ENCODE measurements at places on chromosomes 3 and 15. TPM values are rescaled to one million over a fixed set of nuclear protein-coding genes. Genes with fewer than 3 reads are reported as not detected.

DNA sequence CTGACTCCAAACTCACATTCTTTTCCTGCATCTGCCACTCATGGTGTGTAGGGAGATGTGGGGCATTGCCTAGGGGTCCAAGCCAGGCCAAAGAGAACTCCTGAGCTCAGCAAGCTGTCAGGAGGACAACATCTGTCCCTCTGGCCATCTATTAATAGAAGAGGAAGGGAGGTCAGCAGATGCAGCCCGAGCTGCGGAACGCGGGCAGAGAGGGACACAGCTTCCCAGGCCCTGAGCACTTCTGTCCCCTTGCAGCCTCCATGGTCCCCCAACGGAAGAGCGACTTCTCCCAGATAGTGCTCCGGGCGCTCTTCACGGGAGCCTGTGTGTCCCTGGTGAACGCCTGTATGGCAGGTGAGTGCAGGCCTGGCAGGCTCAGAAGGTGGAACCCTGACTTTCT, 37.3 kb upstream of the PDE8A start:
- peaks cover 16% of the 10 kb centered on the region for H3K4me1 ChIP-seq
- no peak overlapping the region for H3K4me3 ChIP-seq

DNA sequence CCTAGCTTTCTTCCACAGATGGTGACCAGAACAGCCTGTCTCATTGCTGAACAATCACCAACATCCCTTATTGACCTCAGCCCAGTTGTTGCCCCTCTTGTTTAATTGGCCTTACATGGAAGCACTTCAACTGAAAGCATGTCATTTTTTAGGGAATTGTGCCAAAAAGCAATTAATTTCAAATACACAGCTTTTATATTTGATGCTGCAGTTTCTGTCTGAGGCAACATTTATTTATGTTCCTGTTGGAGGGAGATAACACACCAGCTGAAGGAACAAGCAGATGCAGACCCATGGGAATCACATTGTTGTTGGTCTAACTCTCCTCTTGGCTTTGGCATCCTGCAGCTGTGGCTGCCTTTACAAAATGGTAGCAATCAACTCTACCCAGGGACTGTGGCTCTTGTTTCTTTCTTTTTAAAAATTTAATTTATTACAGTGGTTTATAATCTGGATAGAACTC, 498.1 kb upstream of the RGMA start:
- no peak overlapping the region for H3K4me3 ChIP-seq
- H3K36me3 ChIP-seq = no peaks in the 10 kb centered on the region
- H3K27me3 ChIP-seq = no peaks in the 10 kb centered on the region
- H3K27ac ChIP-seq = no peak overlapping the region
- no peak for DNase-seq

DNA sequence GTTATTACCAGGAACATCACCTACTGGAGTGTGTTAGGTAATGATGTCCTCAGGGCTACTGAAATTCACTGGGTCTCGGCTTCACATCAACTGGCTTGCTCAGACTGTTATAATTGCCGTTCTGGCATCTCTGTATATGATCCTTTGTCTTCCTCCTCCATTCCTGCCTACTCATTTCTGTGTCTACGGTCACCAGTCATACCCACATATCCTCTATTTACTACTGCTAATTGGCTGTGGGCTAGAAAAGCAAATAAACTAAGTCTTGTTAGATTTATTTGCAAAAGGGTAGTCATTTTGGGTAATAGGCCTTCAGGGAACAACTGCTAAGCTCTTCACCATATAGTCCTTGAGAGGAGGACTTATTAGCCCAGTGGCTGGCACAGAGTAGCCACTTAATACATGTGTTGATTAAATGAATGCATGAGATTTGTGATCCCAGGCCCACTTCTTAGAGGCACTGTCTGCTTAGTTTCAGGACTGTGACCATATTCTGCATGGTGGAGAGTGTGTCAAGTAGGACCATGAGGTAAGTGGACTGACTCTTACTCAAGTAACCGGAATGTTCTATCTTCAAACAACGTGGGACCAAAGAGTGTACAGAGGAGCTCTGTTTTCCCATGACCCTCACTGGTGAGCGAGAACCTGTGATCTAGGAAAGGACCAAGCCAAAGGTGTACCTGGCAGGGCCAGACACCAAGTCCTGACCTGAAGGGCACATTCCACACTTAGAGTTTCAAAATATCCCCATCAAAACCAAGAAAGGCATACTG, 13.2 kb downstream of the ZDHHC3 start:
- no peaks in the 10 kb centered on the region for H3K36me3 ChIP-seq
- H3K27ac ChIP-seq = no peak overlapping the region
- H3K4me1 ChIP-seq = no peaks in the 10 kb centered on the region

DNA sequence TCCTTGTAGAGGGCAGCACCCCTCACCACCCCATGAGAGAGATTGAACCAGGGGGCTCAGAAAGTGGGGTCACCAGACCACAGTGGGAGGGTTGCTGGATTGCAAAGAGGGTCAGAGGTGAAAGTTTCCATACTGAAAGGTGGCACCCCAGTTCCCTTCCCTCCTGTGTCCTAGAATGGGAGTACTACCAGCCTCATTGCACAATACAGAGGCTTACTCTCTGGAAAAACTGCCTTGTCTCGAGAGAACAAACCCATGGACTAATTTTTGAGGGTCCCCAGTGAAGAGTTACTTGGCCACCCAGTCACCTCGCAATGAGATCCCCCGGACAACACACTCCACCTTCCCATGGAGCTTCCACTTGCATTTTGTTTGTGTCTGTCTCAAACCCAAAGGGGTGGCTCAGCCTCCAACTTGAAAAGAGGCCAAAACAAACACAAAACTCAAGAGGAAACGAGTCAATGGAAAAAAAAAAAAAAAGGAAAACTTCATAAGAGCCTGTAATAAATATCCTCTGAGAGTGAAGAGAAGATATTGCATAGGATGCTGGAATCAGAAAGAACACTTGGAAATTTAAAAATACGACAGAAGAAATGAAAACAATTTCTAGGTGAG, 18.6 kb downstream of the MESP2 start:
- no peak overlapping the region for H3K4me3 ChIP-seq
- no peak for DNase-seq
- no peaks in the 10 kb centered on the region for H3K27me3 ChIP-seq

DNA sequence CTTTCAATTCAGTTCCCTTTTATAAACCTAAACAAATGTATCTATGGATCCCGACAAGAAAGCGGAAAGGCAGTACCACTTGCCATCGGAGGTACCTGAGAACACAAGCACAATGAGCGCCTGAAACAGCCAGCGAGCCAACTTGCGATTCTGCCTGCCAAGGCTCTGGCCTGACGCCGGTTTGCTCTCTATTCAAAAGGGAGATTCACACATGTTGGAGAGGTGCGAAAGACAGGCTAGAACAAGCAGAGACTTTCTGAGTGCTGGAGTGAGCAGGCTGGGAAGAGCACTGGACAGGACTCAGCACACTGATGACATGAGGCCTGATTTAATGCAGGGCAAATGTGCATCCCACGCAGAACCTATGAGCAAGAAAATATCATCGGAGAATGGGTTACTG, 17.7 kb upstream of the PRR23E start:
- H3K36me3 ChIP-seq = no peaks in the 10 kb centered on the region
- H3K4me3 ChIP-seq = no peak overlapping the region
- H3K27me3 ChIP-seq = no peaks in the 10 kb centered on the region
- DNase-seq = no peak

DNA sequence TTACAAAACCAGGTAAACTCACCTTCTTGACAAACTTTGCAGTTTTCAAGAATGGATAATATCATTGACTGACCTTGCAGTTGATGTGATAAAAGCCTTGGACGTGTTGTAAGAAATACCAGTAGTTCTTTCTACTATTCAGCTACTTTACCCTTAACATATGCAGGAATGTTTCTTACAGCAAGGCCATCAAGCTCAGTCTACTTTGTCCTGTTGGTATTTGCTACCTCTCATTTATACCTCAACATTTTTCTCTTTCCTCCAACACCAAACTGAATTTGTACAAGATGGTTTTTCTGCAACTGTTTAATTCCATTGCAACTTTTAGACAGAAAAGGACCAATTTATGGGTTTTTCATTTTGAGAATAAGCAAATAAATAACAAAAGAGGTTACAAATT, 147.4 kb upstream of the BCHE start:
- no peak overlapping the region for H3K4me3 ChIP-seq
- no peaks in the 10 kb centered on the region for H3K27me3 ChIP-seq
- no peak for DNase-seq
- no peak overlapping the region for H3K27ac ChIP-seq
- no peaks in the 10 kb centered on the region for H3K36me3 ChIP-seq

GRCh38 chr15:33888176-33888575, 80.1 kb upstream of the CHRM5 start:
- H3K4me1 ChIP-seq = no peaks in the 10 kb centered on the region
- H3K4me3 ChIP-seq = no peak overlapping the region
- DNase-seq = no peak

DNA sequence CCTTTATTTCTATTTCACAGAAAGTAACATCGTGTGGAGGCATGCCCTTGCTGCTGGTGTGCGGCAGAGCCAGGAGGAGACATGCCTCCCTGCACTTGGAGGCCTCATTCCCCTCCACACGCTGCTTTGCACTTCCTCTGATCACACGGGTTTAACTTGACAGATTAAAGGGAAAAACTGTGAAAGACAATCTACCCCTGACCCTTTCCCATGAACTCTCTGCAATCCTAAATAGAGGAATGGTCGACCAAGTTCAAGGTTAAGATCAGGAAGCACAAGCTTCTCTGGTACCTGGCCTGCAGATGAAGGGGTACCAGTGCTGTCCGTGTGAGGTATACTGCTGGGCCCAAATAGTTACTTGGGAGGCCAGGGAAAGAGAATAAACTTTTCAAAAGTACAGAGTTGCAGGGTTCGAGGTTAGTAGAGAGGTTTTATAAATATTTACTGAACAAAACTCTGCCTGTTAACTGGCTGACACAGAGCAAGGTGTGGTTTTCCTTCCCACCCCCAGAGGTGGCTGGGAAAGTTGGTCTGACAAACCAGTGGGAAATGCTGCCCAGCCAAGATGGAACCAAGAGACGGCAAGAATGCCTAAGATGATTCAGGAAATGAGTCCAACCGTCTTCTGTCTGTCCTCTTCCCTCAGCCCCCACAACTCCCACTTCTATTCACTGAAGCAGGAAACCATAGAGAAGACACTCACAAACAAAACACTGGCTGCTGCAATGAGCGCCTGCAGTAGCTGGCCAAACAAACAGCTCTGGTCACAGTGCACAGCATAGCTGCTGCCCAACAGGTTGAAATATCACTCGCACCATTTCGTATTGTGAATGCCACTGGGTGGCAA, 79.6 kb downstream of the IGF2BP2 start:
- no peak overlapping the region for H3K27ac ChIP-seq
- H3K27me3 ChIP-seq = no peaks in the 10 kb centered on the region
- DNase-seq = no peak

TGM5 gene
- total RNA-seq = not detected

FBXO40 gene
- total RNA-seq = not detected

All from body of pancreas (tissue), 4 donors.